Activated naive CD4-positive, alpha-beta T cell (primary cell): ENCODE measurements at places on chromosomes 3 and 15.

- no peak for DNase-seq
Measured at GRCh38 chr3:25281732-25282126, 146.3 kb upstream of the RARB start.

- DNase-seq = no peak
Measured at GRCh38 chr3:9583792-9584191, 30.2 kb upstream of the LHFPL4 start.

GRCh38 chr3:53833700-53834099 lies 12.5 kb downstream of the CHDH start:
- DNase-seq = no peak

- no peak for DNase-seq
Measured at GRCh38 chr15:99437315-99438223, 128.2 kb upstream of the MEF2A start.

- no peak for DNase-seq
Measured at GRCh38 chr3:4750306-4750968, 228.8 kb upstream of the BHLHE40 start.
